ENCODE measurements at places on chromosomes 12 and 14.

GRCh38 chr12:2696136-2696535 lies 98.6 kb upstream of the FKBP4 start:
- DNase-seq, result no peak

DNA sequence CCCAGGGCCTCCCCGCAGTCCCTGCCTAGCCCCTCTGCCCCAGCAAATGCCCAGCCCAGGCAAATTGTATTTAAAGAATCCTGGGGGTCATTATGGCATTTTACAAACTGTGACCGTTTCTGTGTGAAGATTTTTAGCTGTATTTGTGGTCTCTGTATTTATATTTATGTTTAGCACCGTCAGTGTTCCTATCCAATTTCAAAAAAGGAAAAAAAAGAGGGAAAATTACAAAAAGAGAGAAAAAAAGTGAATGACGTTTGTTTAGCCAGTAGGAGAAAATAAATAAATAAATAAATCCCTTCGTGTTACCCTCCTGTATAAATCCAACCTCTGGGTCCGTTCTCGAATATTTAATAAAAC lies 2.2 kb downstream of the HOXC6 start:
- no peak for DNase-seq

DNA sequence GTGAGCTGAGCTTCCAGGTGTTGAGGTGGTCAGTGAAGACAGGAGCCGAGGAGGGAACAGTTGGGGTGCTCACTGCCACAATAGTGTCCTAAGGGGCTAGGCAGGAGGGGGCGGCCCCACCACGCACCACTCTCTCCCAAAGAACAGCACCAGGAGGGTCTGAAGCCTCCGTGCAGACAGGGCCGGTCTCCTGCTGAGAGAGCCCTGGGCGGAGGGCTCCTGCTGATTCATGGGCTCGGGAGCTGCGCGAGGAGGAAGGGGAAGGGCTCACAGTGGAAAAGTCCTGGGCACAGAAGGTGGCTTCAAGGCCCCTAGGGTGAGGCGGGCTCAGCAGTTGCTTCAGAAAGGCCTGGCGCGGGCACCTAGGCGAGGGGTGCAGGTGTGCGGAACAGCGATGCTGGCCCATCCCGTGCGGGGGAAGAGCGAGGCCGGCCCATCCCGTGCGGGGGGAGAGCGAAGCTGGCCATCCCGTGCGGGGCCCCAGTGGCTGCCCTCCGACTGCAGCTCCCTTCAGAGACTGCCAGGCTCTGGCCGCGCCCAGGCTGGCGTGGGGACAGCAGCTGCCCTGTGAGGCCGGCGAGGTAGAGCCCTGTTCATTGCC lies 176.7 kb downstream of the ADGRD1 start:
- DNase-seq, result no peak

- no peak for DNase-seq
Observed at GRCh38 chr12:94690198-94690771, 39.9 kb upstream of the TMCC3 start.

DNA sequence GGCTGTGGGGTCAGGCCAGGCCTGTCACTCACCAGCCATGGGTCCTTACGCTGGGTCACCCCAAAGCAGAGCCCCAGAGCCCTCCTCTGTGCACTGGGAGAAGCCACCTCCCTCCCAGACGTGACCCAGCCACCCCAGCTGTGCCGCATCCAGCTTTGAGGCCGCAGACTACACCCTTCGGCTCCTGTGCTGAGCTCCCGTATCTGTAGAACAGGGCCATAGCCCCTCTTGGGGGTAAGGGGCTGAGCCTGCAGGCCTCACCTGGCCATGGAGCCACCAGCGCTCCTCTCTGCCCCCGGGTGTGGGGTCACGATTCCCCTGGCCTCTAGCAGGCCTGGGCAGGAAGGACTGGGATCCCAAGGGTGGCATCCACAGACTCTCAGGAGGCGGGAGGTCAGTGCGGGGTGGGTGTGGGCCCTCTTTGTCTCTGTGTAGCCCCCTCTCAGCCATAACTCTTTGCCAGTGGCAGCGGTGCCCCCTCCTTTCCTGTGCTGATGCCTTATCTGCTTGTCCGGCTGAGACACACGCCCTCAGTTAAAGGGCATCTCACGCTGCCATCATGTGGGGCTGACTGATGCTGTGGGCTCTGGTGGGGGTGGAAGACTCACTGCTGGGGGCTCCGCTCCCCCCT lies 16.3 kb downstream of the ASPG start:
- no peak for DNase-seq

- no peak for DNase-seq
Observed at GRCh38 chr12:21814327-21814726, 39.8 kb upstream of the KCNJ8 start.

- DNase-seq, result no peak
Observed at GRCh38 chr14:38047195-38047902, 160.4 kb upstream of the SSTR1 start.

- DNase-seq, result no peak
Observed at GRCh38 chr12:9977916-9978315, 6.7 kb downstream of the CLEC12A start.

DNA sequence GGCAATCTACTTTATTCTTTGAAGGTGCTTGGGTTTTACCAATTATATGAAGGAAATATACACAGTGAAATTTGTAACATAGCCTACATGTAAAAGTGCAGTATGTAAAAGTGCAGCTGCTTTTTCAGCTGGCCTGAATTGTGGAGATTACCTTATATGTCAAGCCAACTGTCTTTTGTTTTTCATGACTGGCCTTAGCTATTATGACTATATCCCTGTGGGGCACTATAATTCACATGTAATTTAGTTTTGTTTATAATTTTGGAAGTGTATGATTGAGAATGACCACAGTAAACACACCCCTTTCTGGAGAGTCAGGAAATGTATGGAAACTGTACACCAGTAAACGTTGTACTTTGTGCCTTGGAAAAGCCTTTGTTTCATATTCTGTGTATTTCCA lies 435.0 kb upstream of the STXBP6 start:
- DNase-seq, result no peak

DNA sequence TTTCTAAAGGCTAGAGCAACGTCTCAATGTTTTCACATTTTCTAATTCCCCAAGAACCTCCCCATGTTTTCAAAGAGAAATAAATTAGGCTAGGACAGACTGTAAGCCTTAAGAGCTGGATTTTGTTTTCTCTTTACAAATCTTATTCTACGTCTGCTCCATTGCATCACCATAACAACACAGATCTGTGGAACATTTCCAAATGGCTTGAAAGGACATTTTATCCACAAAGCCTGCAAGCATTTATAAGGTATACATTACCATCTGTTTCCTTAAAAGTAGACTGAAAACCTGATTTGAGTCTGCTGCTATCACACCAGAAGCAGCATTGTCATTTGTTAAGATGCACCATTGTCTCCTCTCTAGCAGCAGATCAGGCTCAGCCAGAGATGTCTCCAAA lies 115.3 kb upstream of the PLEKHA5 start:
- no peak for DNase-seq

- DNase-seq, result peak; percentile 14
Observed at GRCh38 chr14:99326041-99326710, 54.2 kb upstream of the BCL11B start.

GRCh38 chr12:27331291-27331926 lies 1.2 kb upstream of the BMAL2 start:
- no peak for DNase-seq

- DNase-seq, result no peak
Observed at GRCh38 chr12:130117701-130118100, 44.6 kb upstream of the FZD10 start.

DNA sequence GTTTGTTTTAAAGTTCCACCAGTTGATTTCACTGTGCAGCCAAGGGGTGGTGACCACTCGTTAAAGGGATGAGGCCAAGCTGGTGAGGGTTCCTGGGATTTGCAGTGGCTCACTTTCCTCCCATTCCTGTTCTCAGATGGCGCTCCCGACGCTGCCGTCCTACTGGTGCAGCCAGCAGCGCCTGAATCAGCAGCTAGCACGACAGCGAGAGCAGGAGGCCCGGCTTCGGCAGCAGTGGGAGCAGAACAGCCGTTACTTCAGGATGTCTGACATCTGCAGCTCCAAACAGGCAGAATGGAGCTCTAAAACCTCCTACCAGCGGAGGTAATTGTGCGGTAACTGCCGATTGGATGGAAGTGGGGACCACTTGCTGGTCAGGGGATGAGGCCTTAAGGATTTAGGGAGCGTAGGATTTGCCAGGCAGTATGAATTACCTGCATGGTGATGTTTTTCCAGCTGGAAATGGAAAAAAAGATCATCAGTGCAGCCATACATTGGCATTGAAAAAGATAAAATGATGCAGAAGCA lies 2.9 kb downstream of the TCHP start:
- no peak for DNase-seq

DNA sequence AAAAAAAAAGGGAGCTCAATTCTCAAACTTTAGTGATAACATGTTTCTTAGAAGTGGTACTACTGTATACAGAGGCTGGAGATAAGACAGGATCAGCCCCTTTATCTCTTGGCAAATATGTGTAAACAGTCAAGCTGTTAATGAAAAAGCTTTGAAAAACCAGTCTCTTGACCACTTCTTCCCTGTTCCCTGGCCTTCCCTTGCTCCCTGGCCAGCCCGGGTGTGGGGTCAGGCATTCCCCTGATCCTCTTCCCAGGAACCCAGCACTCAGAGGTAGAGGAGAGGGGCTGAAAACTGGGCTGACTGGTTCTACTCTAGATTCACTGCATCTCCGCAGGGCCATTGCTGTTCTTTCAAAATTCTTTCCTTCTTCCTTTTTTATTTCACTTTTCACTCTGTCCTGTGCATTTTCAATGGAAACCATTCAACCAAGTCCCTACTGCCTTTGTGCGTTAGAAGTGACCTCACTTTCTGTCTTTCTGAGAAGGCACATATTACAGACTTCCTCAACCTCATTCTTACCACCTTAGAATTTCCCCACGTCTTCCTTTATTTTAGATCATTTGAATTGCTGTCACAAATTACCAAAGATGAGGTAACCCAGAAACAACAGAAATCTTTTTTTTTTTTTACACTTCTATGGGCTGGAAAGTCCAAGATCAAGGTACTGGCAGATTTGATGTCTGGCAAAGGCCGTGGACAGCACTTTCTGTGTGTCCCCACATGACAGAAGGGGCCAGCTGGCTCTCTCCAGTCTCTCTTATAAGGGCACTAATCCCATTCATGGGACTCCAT lies 5.7 kb downstream of the GNG2 start:
- DNase-seq, result no peak

- no peak for DNase-seq
Observed at GRCh38 chr14:23137813-23138535, 18.9 kb upstream of the CEBPE start.

GRCh38 chr12:102708108-102708507 lies 208.9 kb downstream of the PAH start:
- no peak for DNase-seq

DNA sequence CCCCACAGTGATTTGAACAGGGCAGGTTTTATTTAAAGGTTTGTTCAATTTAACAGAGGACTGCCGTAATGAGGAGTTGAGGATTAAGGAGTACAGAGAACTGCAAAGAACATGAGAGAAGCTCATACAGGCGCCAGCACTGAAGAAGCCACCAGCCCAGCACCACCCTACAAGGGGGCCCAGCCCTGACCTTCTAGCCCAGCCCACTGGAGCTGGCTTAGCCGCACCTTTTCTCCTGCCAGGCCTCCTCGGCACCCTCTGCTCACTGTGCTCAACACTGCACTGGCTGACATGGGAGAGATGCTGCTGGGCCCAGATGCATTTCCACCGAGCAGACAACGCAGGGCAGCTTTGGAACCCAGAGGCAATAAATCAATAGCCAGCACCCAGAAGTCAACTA lies 36.5 kb upstream of the SFSWAP start:
- no peak for DNase-seq

GRCh38 chr12:131123817-131124216 lies 170.1 kb downstream of the ADGRD1 start:
- no peak for DNase-seq

GRCh38 chr12:68237619-68238018 lies 12.0 kb upstream of the IL26 start:
- DNase-seq, result no peak

DNA sequence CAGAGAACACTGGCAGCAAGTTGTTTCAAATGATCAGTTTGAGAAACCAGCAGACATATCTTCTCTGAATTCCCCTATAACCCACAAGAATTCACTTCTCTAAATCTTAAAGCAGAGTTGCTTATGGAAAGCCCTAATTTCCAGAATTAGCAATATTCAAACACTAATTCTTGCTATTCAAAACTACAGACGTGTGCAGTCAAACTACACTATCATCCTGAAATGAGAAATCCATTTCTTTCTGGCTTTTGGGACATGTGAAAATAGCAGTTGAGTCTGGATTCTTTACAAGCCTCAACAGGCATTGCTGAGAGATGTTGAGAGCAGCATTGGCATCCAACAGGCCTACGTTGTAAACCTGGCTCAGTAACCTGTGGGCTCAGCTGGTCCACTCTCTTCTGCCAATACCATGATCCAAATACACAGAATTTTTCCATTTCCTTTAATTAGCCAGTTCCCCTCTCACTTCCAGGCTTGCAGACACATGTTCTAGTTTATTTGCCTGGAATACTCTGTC lies 74.6 kb upstream of the TMTC1 start:
- DNase-seq, result no peak

Measured in head of caudate nucleus (tissue), 42 donors.